NCI-H524 (cell line): ENCODE measurements at places on chromosomes 11 and 22.

DNA sequence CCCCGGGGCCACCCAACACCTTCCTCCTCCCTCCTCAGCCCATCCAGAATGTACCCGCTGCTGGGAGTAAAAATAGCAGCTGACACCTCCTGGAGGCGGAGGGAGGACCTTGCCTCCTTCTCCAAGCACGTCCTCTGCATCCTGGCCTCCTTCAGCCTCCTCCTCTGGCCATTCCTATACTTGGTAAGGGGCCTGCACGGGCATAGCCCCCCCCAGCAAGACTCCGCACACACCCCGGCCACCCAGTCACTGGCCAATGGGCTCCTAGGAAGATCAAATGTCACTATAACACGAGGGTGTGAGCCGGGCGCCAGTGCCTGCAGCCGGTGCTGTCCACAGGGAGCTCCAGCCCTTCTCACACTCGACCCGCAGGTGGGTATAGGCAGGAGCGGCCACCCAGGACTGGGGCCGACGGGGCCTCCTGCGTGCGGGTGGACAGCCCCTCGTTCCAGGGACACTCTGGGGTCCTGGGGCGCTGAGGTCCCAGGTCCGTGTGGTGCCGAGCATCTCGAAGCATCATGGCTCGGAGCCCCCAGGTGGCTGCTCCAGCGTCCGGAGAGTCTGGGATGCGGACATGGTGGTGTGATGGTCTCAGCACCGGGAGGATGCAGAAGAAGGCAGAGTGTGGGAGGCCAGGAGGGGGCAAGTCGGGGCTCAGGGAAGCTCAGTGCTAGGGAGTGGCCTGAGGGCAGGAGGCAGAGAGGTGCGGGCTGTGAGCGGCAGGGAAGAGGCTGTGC is at the start of gene TNNT3:
TSS of gene TNNT3 (plus strand) at position 313 of the 737 bp plus-strand sequence. CDS start 3,172 bp downstream, outside the sequence.
- DNase-seq, result no peak

DNA sequence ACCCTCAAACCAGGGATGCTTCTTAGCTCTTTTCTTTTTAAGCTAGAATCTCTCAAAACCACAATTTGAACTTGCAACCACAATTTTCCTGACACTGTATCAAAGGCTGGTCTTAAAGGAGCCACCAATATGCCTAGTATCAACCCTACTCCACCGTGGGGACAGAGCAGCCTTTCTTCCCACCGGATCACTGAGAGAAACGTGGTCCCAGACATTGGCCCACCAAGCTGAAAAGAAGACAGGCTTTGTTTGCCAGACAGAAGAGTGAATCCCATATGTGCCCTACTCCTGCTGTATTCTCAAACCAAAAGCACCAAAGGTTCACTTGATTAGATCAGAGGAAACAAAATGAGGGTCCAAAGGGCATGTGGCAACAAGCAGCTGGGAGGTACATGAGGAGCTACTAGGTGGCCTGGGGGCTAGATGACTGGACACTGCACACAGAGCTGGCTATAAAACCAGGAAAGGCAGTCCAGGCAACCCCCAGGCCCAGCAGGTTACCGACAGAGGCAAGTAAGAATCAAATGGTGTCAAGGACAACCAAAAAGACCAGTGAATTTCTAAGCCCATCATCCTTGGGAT is 3.6 kb upstream of the VWCE start:
- DNase-seq, result no peak

DNA sequence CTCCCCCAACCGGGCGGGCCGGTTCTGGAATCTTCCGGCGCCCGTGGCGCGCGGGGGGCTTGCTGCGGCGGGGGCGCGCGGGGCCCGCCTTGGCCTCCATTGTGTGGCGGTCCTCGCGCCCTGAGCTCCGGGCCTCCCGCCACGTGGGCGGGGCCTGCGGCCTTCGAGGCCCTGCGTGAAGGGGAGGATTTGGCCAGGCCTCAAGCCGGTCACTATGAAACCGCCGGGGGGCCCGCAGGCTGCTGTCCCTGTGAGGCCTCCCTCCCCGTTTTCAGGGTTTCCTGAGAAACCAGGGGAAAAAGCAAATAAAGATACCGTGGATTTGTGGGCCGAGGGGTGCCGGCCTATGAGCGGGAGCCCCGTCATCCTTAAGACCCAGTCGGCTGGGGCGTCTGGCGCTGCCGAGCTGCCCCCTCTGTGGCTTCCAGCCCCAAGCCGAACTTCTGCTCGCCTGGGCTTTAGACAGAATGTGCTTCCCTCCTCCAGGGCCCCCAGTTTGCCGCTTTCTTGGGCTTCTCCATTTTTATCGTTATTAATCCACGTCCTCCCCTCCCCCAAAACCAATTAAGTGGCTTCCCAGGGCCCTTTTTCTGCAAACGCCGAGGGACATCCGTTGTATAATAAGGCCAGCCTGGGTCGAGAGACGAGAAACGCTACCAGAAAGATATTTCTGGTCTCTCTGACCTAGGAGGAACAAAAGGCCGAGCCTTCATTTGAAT is 602 bp downstream of the EWSR1 start:
- peak; percentile 56 for DNase-seq

DNA sequence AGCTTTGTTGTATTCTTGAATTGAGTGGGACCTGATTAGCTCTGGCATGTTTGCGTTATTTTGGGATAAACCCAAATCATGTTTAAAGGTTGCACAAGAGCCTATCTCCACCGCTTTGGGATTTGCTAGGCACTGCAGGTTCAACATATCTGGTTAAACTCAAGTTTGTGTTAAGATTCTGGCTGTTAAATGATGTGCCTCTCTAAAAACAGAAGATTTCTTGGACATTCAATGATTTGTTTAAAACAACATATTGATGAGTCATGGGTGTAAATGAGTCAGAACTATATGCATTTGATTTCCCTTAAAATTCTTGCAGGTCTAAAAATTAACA is 67.4 kb downstream of the AMOTL1 start:
- DNase-seq, result no peak

- DNase-seq, result no peak
Measured at GRCh38 chr22:40240686-40241085, 63.0 kb downstream of the TNRC6B start.

- DNase-seq, result peak; percentile 96
Measured at GRCh38 chr11:65382804-65383368, 440 bp upstream of the SLC25A45 start.

DNA sequence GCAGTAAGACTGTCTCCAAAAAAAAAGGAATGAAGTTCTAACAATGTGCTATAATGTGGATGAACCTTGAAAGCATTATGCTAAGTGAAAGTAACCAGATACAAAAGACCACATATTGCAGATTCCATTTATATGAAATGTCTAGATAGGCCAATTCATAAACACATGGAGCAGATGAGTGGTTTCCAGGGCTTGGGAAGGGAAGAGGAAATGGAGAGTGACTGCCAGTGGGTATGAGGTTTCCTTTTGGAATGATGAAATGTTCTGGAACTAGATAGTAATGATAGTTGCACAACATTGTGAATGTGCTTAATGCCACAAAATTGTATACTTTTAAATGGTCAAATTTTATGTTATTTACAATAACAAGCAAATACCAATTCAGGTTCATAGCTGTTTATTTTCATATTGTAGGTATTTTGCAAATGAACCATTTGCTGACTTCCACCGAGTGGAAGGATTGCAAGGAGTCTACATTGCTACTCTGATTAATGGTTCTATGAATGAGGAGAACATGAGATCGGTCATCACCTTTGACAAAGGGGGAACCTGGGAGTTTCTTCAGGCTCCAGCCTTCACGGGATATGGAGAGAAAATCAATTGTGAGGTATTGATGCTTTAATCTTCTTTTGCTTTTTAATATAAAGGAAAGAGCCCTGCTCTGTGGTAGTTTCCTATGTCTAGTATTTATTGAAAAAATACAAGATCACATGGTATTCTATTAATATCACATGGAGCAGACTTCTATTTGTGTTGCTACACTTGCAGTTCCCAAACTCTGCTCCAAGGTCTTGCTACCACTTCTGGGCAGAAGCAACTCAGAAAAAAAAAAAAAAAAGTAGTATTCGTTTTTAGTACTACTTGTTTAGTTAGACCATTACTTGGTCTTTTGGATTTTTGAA is 67.7 kb upstream of the SORL1-AS1 start:
- DNase-seq, result no peak

- DNase-seq, result peak; percentile 85
Measured at GRCh38 chr11:83069441-83070043, 2.2 kb downstream of the RAB30 start.

DNA sequence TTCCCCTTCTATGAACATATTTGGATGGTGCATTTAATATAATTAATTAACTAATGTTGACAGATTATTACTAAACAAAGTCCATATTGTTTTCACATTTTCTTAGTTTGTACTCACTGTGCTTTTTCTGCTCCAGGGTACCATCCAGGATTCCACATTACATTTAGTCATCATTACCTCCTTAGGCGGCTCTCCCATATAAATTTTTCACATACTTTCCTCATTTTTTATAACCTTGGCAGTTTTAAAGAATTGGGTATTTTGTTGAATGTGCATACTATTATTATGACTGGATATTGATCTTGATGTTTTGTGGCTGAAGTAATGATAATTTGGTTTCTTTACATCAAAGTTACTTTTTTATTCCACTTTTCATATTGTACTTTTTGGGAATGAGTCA is 755.6 kb upstream of the ANO3 start:
- DNase-seq, result no peak

DNA sequence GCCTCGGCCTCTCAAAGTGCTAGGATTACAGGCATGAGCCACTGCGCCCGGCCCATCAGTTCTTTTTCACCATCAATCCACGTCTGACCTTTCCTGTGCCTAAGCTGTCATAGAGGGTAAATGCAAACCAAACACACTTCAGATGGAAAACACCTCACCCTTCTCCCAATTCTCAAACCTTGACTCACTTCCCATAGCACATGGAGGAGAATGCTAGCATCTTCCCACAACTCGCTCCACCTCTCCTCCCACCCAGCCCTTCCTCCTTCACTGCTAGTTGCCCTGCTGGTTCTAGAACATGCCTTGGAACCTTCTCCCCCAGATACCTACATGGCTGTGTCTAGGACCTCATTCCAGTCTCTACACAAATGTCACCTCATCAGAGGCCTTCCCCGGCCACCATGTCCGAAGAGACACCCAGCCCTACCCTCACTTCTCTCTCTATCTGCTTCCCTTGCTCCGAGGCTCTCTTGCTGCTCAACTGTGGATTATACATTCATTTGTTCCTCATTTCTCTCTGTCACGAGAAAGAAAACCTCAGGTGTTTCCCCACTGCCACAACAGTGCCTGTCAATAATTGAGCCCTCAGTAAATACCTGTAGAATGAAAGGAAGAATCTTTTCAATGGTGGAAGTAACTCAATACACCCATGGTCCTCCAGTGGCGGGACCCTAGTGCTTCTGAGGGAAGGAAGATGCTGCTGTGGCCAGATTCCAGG is 21.3 kb upstream of the NCF4 start:
- DNase-seq, result no peak
